Occipital lobe (tissue), 3 donors: ENCODE measurements at places on chromosomes 1 and 21.

GRCh38 chr1:67031121-67031858 lies 22.7 kb downstream of the SLC35D1 start:
- no peak for DNase-seq

- no peak for DNase-seq
Measured at GRCh38 chr1:48710318-48710717, 66.4 kb downstream of the BEND5 start.

- no peak for DNase-seq
Measured at GRCh38 chr1:218529646-218530300, 184.6 kb downstream of the TGFB2 start.

GRCh38 chr1:33335020-33335419 lies 14.1 kb upstream of the A3GALT2 start:
- no peak for DNase-seq

- DNase-seq: no peak
Measured at GRCh38 chr1:94539496-94539895, 2.1 kb downstream of the F3 start.

GRCh38 chr1:94121411-94121821 lies 468 bp upstream of the ABCA4 start:
- DNase-seq: no peak

DNA sequence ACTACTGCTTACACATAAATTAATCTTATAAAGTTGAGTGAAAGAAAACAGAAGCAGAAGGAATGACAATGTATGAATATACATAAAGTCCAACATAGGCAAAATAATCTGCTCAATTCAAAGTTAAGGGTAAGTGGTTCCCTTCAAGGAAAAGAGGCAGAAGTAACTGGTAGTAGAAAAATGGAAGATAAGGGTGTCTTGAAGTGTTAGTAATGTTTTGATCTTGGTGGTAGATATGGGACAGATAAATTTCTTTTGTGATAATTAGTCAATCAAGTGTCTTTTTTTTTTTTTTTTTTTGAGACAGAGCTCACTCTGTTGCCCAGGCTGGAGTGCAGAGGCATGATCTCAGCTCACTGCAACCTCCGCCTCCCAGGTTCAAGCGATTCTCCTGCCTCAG lies 12.7 kb downstream of the USP48 start:
- DNase-seq: no peak

GRCh38 chr1:91809317-91809716 lies 76.6 kb downstream of the TGFBR3 start:
- no peak for DNase-seq

DNA sequence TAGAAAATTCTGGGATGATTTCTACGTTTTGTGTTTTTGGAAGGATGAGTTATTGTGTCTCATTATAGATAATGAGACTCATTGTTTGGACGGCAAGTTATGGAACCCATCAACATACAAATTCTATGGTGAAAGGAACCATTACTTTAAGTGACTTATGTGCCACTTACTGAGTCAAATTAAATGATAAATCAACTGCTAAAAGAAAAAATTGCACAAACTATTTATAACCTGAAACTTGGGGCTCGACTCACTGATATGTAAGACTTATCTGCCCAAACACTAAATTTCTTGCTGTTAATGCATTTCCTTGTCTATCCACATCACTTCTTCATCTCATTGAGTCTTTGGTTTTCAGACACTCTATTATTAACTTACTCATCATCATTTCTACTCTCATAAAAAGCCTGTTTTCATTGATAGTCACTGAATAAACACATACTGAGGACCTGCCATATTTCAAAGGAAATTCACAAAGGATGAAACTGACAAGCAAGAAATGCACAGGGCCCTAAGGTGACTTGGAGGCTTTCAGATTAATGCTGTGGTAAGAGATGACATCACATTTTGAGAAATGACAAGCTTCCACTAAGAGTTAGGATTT lies 872.7 kb upstream of the ADAMTS5 start:
- DNase-seq: no peak

DNA sequence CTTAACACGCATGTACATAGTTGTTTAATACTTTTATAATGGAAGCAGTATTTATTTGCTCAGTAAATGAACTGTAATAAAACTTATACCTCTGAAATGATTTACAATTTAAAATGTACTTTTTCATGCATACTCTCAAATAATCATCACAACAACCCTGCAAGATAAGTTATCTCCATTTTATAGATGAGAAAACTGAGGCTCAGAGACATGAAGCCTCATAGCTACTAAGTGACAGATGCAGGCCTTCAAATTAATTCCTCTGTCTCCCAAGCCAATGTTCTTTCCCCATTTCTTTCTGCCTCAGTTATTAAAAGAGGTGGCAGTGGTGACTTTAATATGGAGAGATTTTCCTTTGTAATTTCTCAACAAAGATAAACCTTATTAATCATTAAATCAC lies 19.6 kb upstream of the CLCA1 start:
- DNase-seq: no peak

- DNase-seq: no peak
Measured at GRCh38 chr1:31828926-31829690, 13.3 kb upstream of the SPOCD1 start.

GRCh38 chr1:20416706-20417105 lies 69.3 kb downstream of the CAMK2N1 start:
- no peak for DNase-seq

- DNase-seq: no peak
Measured at GRCh38 chr1:29237129-29237821, 953 bp downstream of the PTPRU start.

GRCh38 chr1:183023146-183023600 lies at the start of gene LAMC1:
Gene LAMC1, plus strand, starts transcription at chr1:183023420. Its CDS starts 297 bp downstream, at chr1:183023717.
- DNase-seq: no peak

- no peak for DNase-seq
Measured at GRCh38 chr1:113072141-113072756, 749 bp upstream of the LRIG2 start.

- DNase-seq: no peak
Measured at GRCh38 chr1:171141688-171142415, 43.2 kb upstream of the FMO2 start.

DNA sequence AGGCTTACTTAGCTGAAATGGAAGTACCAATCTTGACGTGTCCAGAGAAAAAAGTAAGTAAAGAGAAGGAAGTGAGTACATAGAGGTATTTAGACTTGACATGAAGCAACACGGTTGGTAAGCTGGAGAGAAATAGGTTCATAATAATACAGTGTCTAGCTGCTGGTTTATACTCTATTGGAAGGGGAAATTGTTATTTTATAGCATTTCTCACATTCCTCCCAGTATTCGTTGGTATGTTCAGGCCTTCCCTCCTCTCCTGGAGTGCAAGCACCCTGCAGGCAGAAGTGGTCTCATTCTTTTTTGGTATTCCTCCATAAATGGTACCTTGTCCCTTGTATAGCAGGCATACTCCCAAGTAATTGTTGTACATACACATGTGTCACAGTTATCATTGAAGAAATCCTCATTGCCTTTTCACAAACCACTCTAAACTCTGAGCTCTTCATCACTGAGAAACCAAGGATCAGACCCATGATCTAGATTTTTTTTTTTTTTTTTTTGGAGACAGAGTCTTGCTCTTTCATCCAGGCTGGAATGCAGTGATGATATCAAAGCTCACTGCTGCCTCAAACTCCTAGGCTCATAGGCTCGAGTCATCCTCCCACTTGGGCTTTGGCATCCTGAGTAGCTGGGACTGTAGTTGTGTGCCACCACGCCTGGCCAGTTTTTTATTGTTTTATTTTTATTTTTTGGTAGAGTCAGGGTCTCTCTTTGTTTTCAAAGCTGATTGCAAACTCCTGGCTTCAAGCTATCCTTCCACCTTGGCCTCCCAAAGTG lies 9.8 kb upstream of the IPO9 start:
- no peak for DNase-seq

DNA sequence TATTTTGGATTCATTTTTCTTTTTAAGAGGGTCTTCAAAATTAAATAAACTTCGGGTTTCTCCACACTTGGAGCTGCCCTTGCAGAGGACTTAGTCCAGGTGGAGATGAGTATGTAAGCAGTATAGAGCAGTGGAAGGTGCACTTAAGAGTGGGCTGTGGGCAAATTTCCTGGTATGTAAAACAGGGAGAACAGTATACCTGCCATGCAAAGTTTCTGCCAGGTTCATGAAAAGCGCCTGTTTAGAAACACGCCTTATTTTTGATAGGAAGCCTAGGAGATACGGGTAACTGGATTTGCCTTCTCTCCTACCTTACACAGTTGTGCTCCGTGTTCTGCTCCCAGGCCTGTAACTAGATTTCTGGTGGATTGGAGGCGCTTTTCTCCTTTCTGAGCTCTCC lies 1.2 kb downstream of the KDM4A start:
- no peak for DNase-seq

DNA sequence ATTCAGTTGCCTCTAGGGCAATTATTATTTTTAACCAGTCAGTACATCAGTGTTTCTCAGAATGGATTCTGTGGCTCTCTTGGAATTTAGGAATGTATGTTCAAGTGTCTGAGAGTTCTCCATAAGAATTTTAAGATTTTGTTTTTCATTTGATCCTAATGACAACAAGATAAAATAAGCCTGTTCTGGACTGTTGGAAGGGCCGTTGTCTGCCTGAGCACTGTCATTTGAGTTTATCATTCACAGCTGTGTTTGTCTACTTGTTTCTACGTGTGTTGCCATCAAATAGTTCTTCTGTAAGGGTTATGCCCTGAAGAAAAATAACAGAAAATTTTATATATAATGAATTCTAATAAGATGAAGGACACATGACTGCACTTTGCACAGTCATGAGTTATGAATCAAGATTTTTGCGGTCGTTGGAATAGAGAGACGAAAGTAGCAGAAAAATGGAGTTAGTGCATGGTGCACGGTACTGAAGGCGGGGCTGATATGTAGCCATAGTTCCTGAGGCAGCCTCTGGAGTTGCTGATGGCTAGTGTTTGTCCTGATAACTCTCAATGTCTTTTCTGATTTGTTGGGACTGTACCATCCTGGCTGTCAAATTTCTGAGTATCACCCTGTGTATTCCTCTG lies 92.5 kb downstream of the NOS1AP start:
- no peak for DNase-seq

DNA sequence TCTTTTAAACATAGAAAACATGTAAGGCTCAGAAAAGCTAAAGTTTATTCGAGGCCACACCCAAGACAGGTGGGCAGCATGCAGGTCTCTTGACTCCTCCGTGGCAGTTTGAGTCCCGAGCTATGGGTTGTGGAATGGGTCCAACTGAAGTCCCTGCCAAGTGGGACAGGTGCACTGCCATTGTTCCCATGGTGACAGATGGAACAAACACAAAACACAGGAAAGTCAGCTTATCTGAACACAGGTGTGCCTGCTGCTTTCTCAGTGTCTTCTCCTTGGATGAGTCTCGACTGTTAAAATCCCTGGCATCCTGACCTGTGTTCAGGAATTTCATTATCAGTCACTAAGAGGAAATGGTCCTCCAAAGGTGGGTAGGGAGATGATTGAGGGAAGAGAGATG lies 99.0 kb upstream of the RAB4A start:
- DNase-seq: no peak

DNA sequence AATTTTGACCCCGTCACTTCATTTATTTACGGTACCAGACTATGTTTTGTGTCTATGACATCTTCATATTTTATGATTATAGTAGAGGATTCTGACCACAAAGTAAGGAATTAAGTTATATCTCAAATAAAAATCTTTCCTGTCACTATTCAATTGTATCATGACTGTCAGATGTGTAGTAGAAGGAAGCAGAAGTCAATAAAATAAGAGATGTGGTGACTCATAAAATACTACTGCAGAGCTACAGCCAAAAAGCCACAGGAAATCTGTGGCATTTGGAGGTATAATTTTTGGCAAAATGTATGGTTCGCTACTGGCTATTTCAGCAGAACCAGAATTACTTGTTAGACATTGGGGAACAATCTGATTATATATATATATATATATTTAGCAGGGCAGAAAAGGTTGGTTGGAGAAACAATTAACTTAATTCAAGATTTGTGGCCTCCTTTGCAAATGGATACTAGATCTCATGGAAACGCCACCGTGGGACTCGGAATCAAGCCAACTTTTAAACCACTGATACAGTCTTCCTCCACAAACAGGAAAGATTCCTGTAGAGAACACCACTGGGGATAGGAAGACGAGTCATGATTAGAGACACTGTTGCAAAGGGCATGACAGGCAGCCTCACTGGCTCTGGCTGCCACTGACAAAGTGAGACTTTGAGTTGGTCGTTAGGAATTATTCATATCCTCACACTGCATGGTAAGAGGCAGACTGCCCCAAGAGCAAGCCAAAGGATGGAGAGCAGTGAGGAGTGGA lies 5.1 kb downstream of the FCRL2 start:
- no peak for DNase-seq

- DNase-seq: no peak
Measured at GRCh38 chr1:92483610-92484471, 2.9 kb downstream of the GFI1 start.

GRCh38 chr21:33185852-33186251 lies 43.9 kb upstream of the IFNAR2 start:
- no peak for DNase-seq

DNA sequence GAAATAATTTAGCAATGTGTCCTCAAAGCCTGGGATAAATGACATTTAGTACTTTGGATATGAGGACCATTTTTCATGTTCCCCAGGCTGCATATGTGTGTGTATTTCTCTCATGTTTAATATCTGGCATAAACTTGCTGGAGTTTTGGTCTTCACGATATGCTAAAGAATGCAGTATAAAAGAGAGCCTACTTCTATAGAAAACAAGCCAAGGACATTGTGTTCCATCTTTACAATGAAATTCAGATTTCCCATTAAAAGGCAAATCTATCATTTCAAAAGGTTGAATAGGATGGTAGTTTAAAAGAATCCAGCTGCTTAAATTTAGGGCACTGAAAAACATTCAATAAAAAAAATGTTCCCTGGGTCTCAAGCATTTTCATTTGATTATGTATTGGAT lies 169.0 kb upstream of the C1orf105 start:
- no peak for DNase-seq

DNA sequence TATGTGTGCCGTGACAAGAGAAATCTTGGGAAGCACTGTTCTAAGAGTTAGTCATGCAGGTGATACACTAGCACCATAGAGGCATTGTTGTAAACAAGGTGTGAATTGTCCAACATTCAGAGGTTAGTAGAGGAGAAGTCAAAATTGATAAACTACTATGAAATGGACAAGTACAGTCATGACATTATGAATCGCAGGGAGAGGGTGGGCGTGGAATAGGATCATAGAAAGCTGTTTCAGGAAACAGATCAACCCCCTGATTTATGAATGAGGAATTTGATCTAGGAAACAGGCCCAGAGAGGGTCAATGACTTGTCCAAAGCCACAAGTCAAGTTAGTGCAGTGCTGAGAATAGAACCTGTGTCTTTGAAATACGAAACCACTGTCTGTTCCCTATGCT lies 58.5 kb upstream of the LAX1 start:
- DNase-seq: no peak
